ENCODE measurements at places on chromosomes 2 and 18.

DNA sequence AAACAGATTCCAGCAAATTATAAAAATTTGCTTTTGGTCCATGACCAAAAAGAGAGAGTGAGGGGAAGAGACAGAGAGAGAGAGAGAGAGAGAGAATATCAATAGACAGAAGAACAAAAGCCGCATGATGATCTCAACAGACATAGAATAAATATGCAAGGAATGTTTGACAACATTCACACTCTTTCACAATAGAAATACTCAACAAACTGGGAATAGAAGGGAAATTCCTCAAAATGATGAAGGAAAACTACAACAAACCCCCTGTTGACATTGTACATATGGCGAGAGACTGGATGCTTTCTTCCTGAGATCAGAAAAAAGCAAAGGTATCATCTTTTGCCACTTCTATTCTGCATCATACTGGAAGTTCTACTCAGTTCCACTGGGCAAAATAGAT, 309.7 kb downstream of the RAD51AP2 start:
- DNase-seq: no peak

DNA sequence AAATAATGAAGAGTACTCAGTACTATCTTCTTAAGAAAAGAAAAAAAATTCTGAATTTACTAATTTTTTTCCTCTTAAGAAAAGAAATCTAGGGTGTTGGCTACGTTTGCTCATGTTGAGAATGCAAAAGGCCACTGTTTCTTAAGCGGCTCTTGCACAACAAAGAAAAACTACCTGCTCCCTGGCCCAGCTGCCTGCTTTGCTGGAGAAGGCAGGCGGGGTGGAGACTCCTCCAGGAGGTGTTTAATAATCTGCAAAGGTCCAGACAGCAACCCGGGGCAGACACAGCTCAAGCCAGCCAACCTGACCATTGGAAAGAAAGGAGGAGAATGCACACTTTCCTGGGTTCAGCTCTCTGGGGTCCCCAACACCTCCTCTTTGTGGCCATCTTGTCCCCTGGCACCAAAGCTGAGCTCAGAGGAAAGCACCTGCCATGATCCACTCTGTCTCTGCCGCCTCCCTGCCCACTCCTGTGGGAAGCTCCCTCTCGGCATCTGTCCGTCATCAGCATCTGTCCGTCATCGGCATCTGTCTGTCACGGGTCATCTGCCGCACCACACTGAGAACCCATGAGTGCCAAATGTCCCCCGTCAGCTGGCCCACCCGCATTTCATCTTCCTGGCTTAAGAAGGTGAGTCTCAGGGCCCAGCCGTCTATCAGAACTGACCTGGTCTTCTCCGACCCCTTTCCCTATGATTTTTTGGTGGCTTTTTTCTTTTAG, 11.9 kb downstream of the ZNF516 start:
- no peak for DNase-seq

GRCh38 chr18:58212274-58212673, 168.2 kb downstream of the NEDD4L start:
- no peak for DNase-seq

GRCh38 chr2:181121996-181122395, 141.6 kb downstream of the UBE2E3 start:
- DNase-seq: no peak

GRCh38 chr2:162328424-162329157, 10.1 kb upstream of the IFIH1 start:
- no peak for DNase-seq

- DNase-seq: no peak
Measured at GRCh38 chr2:228180181-228181097, 1.0 kb downstream of the SPHKAP start.

DNA sequence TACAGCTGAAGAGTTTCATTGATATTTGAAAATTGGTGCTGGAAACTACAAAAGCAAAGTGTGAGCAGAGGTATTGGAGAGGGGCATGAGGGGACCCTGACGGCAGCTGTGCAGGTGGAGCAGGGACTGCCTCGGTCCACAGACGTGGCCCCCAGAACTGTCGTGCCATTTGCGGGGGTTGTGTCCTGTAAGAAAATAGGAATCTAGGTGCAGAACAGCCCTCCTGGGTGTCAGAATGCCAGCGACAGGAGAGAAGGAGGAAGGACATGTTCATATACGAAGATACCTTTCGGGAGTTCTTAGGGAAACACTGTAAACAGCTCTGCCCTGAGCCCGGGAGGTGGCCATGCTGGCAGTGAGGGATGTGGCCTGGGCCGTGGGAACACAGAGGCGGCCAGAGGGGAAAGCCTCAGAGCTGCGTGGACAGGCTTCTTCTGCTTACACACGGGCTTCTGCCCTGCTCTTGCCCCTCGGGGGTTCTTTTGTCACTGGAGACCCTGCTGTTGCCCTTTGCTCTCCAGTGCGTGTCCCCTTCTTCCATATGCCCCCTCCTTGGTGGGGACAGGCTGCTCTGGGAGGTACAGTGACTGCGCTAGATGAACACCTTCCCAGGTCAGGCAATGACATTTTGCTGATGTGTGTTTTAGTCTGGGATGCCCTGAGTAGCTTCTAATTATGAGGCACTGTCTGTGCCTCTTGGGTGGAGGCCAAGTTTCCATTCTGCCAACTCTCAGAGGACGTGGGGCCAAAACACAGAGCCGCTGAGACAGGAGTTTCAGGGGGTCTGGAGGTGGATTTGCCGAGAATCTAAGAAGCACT, 81.9 kb upstream of the TXNDC2 start:
- DNase-seq: no peak

DNA sequence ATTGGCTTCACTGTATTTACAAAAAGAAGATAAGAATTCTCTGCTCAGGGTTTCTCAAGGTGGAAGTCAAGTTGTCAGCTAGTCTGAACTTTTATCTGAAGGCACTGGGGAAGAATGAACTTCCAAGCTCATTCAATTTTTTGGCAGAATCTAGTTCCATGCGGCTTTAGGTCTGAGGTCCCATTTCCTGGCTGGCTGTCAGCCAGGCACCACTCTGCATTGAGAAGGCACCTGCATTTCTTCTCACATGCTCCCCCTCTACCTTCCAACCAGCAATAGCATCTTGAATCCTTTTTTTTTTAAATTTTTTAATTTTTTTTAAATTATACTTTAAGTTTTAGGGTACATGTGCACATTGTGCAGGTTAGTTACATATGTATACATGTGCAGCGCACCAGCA, 46.2 kb upstream of the RPE start:
- no peak for DNase-seq

DNA sequence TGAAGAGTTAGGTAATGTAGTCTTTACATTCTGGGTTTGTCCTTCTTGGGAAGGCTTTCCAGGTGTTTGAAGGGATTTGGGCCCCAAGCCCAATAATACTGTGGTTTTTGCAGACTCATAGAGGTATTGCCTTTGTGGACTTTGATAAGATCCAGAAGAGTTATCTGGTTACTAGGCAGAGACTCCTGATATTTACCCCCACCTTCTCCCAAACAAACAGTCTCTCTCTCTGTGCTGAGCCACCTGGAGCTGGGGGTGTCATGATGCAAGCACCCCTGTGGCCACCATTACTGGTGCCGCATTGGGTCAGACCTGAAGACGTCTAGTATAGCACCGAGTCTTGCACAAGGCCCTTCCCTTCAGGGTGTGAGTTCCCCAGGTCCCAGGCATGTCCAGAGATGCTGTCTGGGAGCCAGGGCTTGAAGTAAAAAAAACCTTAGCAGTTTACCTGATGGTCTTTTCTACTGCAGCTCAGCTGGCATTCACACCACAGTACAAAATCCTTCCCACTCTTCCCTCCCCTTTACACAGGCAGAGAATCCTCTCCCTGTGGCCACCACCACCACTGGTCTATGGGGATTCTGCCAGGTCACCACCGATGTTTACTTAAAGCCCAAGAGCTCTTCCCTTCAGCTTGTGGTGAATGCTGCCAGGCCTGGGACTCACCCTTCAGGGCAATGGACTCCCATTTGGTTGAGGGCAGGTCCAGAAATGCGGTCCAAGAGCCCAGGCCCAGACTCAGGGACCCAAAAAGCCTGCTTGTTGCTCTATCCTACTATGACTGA, 22.2 kb upstream of the FAM228A start:
- DNase-seq: no peak

GRCh38 chr2:121103960-121104359, 181.0 kb downstream of the TFCP2L1 start:
- no peak for DNase-seq

GRCh38 chr2:74573747-74574562, 19.4 kb downstream of the DOK1 start:
- no peak for DNase-seq

- no peak for DNase-seq
Measured at GRCh38 chr18:23244401-23244800, 109.1 kb downstream of the CABLES1 start.

DNA sequence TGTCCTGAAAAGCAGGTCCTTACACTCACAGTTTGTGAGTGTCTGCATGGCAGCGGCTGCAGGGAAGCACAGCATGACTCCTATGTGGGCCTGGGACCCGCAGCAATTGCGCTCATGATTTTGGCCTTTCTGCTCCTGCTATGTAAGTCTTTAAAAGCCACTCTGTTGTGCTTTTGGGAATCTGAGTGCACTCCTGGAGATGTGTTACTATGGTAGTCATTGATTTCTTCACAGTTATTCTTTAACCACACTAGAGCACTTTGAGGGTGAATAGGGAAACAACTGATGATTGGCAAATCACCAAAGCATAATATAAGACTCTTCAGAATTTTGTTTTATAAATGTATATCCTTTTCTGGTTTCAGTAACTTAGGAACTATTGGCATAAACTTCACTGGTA, 40.9 kb downstream of the DSG2 start:
- DNase-seq: no peak

DNA sequence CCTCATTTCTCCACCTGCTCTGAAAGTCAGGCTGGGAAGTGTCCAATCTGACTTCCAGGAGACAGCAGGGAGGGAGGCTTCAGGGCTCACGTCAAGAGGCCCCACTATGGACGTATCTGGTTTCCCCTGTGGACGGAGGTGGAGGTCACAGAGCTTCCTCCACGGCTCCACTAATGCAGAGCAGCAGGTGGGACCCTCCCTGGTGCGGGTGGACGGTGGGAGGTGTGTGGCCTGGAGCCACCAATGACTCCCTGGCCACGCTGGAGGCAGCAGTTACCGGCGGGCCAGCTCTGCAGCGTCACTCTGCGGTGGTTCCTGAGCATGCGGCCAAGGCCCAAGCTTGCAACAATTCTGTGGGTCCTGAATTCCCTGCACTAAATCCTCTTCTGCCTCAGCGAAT, 9.0 kb downstream of the CRACDL start:
- no peak for DNase-seq

DNA sequence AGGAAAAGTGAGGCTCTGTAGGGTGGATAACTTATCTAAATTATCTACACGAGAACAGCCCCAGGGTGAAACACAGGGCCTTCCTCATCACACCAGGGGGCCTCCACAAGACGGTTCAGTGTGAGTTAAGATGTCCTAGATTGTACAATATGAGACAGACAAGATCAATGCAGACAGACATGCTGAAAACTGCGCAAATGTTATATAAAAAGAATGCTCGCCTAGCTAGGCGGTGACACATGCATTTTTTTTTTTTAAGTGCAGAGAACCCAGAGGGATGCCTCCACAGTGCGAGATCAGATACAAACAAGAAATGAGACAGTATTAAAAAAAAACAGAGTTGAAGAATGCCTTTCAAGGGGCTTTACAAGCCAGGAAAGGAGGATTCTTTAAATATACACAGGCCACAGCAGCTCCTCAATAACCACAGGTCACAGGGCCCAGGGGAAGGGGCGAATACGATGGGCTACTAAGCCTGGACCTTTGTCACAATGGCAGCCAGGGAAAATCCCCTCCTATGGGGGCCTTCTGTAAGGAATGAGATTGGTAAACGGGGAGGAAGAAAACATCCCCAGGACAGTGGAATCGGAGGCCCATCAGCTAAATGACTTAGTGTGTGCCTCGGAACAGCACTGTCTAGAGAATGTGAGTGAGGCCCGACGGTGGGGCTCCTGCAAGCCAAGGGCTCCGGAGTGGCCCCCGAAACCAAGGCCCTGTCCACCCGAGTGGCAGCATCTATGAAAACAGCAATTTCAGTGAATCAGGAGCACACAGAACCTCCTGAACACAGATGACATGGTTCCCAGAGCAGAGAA, 48.9 kb downstream of the ADCY3 start:
- no peak for DNase-seq

GRCh38 chr18:31376477-31376876, at the start of gene DSG4:
DSG4 (plus strand) TSS chr18:31376777; CDS start chr18:31376912, 135 bp downstream.
- DNase-seq: no peak

DNA sequence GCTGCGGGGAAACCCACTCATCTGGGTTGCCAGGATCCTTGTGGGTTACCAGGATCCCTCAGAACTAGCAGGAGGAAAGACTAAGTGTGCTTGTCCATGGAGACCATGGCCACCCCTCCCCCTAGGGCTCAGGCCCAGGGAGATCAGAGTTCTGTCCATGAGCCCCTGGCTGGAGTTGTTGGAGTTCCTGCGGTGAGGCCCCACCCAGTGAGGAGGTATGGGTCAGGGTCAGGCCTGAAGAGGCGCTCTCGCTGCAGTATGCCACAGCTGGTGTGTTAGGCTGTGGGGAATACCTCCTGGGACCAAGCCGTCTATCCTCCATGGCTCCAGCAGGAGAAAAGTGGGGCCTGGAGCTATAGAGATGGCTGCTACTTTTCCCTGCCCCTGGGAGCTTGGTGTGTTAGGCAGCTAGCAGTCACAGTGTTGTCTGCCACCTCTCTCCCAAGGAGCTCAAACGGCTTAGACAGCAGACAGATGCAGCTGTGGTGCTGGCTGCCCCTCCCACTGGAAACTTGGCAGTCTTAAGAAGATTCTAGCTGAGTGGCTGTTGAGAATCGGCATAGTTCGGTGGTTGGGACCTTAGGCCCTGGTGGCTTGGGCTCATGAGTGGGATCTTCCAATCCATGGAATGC, 240.3 kb upstream of the CELF4 start:
- DNase-seq: no peak

GRCh38 chr2:217262911-217263310, 403.0 kb upstream of the TNP1 start:
- DNase-seq: no peak

DNA sequence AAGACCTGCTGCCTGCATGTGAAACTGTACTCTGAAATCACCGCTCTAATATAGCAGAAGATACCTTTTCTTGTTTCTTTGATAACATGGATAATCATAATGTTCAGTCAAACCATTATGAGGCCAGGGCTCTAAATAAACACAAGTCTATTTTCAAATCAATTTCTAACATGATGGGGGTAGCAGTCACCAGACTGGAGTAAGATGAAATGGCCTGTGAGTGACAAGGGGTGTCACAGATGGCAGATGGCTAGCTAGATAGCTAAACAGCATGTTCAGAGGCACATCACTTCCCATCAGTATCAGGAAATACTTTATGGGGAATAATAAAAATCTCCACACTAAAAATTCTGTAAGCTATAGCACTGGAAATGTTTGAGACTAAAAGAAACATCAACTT, 14.0 kb downstream of the MBD2 start:
- no peak for DNase-seq

Measured in amniotic stem cell (primary cell).